Activated CD4-positive, alpha-beta T cell treated with anti-CD3 and anti-CD28 coated beads, Interleukin-10, Interleukin-2, amounts not matched to agents 100 ng/mL and 50 ng/mL, durations not matched to agents 16 hours and 8 hours (primary cell): ENCODE measurements at places on chromosomes 5 and 9.
A peak's percentile ranks its signal among the peaks of the same experiment; 100 is the strongest.

DNA sequence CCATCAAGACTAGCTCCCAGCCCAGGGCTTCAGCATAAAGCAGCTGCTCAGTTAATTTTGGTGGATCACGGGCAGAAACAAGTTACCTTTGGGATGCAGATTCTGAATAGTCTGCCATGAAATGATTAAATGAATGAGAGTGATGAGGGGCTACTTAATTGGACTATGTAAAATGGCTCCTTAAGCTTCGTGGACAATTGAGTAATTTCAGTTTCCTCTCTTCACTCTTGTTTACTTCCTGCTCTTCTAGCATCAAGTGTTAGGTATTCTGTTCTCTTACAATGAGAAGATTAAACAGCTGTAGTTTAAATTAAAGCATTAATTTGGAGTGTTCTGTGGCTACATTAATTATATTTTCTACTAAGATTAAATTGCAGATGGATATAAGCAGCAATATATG is 28.1 kb downstream of the PIK3R1 start:
- no peak for DNase-seq

DNA sequence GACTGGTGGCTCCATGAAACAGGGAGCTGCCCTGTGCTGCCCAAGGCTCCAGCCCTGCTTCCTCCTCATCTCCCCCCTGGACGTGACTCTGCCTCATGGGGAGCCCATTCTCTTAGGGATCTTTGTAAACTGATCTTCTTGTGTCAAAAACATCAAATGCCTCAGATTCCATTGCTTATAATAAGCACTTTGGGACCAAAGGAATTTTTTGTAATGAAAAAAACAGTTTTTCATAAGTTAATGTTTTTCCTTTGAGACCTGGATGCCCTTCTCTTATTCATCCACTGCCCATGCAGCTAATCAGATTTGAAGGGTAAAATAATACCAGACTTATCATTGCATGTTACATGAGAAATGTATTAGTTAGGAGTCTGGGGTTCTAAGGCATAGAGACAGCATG is 41.7 kb downstream of the PALM2AKAP2 start:
- DNase-seq = no peak

- no peak for DNase-seq
Measured at GRCh38 chr9:108087781-108088180, 598.2 kb upstream of the KLF4 start.

- DNase-seq = no peak
Measured at GRCh38 chr5:131825404-131826013, 28.7 kb upstream of the FNIP1 start.

DNA sequence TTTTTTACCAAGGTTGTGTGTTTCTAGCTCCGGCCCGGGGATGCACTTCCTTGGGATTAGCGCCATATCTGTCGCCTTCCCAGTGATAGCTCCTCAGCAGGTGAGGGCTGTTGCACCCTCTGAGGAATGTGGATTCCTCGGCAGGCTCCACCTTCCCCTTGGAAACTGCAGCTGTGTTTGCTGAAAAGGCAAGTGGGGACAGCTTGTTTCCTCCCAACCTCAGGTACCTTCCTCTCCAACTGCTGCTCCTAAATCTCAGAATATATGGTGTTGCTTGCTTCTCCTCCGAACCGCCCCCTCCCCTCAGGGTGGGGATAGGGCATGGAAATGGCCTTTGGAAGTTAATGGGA is 1.3 kb downstream of the SLC1A1 start:
- DNase-seq = no peak

DNA sequence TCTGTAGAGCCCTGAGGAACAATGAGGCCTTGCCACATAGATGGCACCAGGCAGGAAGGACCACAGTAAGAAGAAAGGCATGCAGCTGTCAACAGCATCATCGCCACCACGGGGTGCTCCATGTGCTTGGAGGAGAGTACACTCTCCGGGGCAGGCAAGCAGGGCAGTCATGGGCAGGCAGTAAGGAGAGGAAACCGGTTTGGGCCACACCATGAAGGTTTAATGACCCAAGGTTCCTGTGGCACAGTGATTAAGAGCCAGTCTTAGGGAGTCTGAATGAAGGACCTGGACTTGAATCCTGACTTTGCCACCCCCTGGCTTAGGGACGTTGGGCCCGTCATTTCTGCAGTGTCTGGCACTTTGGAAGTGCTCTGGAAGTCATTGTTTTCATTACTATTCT is 80.6 kb upstream of the ZBTB43 start:
- DNase-seq = no peak

DNA sequence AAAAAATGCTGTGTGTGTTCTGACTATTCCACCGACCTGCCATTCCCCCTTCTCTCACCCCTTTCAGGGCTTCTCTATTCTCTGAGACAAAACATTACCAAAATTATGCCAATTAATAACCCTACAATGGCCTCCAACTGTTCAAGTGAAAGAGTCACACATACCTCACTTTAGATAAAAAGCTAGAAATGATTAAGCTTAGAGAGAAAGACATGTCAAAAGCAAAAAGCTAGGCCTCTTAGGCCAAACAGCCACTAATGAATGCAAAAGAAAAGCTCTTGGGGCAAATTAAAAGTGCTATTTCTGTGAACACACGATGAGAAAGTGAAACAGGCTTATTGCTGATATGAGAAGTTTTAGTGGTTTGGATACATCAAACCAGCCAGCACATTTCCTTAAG is 279.6 kb upstream of the GRAMD2B start:
- DNase-seq = no peak

DNA sequence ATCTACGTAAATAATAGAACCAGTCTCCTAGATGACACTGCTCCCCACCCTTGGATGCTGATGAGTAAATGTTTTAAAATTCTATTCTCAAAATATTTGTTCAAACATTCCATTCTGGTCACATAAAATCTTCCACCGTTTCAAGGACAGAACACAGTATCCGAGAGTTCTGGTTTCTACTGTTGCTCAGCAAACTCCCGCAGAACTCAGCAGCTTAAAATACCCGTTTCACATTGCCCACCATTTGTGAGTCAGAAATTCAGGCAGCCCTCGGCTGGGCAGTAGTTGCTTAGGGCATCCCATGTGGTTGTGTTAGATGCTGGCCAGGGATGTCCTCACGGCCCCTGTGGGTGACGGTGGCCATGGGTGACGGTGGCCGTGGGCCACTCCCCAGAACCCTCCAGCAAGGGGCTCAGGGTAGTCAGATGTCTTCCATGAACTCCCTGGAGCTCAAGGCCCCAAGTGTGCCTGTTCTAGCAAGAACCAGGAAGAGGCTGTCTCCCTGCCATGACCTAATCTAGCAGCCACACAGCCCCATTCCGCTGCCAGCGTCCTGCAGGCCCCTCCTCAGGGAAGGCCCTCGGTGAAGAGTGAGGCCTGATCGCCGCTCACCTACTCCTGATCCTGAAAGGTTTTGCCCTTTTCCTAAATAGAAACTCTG is 17.4 kb downstream of the MGAT1 start:
- no peak for DNase-seq

DNA sequence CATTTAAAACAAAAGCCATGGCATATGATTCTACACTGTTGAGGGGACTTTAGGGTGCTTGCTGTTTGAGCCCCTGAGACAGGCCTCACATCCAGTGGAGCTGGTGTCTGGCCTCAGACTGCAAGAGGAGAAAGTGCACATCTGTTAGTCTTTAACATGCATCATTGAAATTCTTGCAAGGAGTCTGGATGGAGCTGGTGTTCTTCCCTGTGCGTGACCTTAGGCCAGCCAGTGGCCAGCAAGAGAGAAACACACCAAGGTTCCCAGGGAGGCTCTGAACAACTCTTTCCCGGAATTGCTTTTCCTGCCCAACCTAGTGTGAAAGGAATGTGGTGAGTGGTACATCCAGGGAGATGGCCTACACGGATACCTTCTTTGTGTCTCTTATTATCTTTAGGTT is 282.8 kb upstream of the TNC start:
- DNase-seq = no peak

DNA sequence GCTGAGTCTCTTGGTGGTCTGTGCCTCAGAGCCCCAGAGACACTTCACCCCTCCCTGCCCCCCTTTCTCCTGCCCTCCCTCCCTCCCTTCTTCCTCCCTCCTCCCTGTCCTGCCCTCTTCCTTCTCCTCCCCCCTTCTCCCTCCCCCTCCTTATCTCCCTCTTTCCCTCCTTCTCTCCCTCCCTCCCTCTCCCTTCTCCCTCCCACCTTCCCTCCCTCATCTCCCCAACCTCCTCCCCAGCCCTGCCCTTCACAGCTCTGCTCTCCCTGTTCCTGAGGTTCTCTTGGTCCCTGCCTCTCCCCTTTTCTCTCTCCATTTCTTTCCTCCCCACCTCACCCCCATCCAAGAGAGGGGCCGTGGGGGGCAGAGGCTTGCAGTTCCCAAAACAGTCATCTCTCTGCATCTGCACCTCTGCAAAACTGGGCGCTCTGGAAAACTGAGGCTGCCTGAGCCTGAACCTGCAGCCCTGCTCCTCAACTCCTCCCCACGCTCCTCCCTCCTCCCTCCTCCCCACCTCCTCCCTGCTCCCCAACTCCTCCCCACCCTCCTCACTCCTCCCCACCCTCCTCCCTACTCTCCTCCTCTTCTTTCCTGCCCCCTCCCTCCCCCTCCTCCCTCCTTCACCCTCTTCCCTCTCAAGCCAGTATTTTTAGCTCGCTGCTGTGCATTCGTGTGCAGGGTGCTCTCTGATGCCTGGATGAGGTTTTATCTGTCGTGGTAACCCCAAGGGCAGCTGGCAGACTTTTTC is 219.1 kb downstream of the C9orf50 start:
- no peak for DNase-seq

GRCh38 chr9:20242510-20243189 is 379.6 kb downstream of the MLLT3 start:
- peak; percentile 88 for DNase-seq

DNA sequence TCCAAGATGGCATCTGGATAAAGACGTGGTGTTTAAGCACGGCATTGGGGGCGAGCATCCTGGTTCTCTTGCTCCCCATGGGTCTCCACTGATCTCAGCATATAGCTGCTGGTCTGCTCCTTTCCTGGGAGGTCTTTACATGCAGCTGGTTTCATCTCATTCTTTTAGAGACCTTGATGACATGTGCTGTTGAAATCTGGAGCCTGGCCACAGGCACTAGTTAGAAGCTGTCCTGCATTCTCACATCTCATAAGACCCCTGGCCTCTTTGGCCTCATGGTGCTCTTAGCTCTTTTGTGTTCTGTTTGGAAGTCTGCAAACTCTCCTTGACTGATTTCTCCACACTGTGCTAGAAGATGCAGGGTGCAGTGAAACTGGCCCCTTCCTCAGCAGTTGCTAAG is 113.0 kb downstream of the SMARCA2 start:
- DNase-seq = no peak

GRCh38 chr5:140043508-140043872 is 391 bp upstream of the NRG2 start:
- peak; percentile 8 for DNase-seq

GRCh38 chr9:90996154-90997065 is 194.8 kb downstream of the SYK start:
- DNase-seq = no peak

GRCh38 chr5:68115584-68115983 is 100.0 kb upstream of the PIK3R1 start:
- no peak for DNase-seq

DNA sequence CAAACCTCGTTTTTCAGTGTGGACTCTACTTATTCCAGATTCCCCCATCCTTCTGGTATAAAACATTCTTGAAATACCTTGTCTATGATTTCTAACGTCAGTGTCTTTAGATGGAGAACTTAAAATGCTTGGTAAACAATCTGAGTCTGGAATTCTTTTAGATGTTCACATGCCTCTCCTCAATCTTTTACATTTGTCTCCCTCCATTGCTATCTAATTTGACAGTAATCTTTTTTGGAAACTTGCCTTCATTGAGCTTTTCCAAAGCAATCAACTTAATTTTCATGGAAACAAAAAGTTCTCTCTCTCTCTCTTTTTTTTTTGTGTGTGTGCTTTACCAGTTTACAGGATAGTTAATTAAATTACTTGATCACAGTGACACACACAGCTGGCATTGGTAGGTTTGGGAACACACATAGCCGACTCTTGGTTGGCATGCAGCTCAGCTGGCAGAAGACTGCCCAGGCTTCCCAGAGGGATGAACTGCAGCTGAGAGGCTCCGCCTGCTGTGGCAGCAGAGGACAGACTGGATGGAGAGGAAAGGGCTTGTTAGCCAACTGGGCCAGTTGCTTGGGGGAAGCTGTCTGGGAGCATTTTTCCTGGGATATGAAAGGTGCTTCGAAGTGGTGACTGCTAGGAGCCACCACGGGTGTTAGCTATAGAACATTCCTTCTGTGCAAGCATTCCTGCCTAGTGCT is 271.3 kb downstream of the ZSWIM6 start:
- no peak for DNase-seq

DNA sequence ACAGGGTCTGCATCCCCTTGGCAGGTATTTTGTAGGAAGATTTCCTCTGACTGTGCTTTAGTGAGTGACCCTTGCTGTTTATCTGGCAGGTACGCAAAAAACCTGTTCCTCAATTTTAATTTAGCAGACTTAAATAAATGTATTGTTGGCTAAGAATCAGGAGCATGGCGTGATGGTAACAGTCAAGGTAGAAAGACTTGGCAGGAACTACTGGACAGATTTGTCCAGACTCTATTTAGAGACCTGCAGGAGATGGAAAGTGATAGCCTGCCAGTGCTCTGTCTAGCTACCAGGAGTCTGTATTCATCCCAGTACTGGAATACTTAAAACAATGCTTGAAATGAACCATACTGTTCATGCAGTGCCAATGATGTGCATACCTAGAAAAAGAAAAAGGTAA is 78.8 kb upstream of the MAST4 start:
- no peak for DNase-seq

DNA sequence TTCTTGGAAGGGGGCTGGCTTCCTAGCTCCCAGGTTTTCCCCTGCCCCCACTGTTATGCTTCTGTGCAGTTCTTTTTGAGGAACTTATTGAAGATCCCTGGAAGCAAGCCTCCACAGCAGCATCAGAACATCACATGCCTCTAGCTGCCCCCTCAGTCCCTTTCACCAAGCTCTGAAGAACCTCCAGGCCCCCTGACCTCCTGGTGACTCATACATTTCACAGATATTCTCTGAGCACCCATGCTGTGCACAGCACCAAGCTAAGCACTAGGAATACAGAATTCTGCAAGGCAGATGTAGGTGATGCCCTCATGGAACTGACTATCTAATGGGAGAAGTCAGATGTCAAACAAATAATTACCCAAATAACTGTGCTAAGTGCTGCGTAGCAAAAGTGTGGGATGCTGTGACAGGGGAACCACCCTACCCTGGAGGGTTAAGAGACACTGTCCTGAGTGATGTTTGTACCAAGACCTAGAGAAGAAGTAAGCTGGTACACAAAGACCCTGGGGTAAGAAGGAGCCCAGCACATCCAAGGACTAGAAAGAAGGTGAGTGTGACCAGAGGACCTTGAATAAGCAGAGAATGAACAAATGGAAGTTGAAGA is 213.7 kb upstream of the NR4A3 start:
- no peak for DNase-seq
